GM13977 (cell line): ENCODE measurements at places on chromosomes 12 and 14.

DNA sequence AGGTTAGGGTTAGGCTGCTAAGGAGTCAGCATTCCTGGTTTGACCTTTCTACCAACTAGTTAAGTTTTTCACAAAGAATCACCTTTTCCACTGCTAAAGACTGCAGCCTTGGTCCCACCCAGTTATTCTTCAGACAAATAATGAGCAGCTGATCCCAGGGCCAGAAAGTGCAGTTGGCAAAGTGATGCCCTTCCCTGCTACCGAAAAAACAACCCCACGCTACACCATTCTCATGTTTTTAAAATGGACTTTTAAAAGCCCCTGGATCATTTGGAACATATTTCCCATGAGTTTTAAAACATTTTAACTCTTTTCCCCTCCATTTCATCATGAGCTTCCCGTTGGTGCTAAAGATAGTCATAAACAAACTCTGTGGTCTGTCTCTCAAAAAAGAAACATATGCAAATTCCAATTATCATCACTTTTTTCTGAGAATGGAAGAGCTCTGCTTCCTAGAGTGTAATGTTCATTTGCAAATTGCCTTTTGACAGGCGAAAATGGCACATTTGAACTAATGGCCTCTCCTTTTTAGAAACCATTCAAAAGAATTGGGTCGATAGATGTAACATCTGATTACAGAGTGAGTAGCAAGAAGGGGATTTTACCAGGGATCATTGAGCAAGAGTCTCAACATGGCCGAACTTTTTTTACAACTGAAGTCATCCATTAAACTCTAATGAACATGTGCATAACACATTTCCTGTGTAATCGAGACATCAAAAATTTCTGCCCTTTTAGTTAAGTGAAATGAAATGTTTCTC lies 129.3 kb upstream of the RAP1B start:
- peak; percentile 43 for DNase-seq

DNA sequence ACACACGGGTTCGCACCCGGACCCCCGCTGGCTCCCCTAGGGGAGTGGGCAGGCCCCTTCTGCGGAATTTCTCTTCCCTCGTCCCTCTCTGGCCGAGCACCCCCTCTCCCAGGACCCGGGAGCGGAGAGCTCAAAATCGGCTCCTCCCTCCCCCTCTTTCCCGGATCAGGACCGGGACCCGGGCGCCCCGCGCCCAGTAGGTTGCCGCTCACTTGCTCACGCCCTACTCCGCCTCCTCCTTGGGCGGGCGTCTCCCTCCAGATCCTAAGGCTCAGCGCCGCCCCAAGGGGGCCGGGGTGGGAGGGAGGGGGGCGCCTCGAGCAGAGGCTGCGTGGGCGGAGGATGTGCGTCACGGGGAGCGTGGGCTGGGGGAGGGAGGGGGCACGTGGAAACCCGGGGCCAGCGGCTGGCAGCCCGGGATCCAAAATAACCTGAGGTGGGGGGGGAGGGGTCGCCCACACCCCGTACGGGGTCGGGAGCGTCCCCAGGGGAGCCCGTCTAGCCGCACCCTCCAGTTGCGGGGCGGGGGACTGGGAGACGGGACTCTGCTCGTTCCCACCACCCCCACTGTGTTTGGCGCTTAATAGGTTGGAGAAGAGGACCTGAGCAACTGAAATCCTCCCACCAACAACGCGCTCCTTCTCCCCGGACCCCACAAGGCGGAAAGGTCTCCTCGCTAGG lies 1.8 kb upstream of the NAB2 start:
- peak; percentile 81 for DNase-seq

DNA sequence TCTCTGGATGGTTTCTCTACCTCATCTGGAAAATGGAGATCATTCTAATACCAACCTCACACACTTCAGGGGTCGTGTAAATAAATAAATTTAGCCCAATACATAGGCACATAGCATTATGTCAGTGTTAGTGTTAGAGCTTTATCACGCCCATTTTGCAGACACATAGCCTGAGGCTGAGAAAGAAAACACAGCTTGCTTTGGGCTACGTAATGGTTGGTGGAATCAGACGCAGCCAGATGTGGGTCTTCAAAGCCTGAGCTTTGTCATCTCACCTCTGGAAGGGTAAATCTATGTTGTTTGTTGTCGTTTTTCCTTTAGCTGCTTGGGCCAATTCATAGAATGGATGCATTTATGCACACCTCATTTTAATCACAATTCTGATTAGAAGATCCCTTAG lies 191.6 kb downstream of the RBM19 start:
- no peak for DNase-seq

GRCh38 chr12:31736472-31736871 lies 7.7 kb upstream of the AMN1 start:
- DNase-seq: no peak

GRCh38 chr12:122064780-122065588 lies 13.6 kb upstream of the MLXIP start:
- no peak for DNase-seq

DNA sequence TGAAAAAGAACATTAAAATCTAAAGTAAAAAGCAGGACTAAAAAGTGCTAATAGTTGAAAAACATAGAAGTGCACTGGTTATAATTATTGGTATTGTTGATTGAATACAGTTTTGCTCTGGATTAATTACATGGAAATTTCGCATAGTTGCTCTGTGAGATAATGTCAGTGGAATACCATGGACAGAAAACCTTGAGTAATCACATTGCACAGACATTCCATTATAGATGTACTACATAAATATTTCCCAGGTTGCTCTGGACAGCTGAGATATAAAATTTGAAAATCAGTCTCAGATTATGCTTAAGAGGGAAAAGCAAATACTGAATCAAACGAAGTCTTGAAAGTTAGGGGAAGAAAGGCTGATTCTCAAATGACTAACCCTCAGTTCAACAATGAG lies 439.3 kb upstream of the FLRT2 start:
- no peak for DNase-seq

- DNase-seq: peak; percentile 44
These were observed 154.1 kb upstream of the ATP2B1 start for GRCh38 chr12:89862511-89863445.

DNA sequence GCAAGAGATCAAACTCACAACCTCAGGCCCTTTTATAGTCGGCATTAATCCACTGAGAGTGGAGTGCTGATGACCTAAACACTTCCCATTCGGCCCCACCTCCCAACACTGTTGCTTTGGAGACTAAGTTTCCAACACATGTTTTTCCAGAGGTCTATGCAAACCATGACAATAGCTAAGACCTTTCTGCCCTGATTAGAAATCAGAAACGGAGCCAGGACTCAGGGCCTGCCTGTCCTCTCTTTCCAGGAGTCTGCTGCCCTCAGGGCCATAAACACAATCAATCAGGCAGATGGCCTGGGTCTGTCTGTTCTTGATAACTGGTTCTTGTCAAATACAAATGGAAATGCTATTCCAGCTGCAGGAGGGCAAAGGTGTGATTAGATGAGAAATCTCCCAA lies 97.2 kb upstream of the PSMC1 start:
- DNase-seq: no peak

- DNase-seq: no peak
These were observed 207.9 kb downstream of the BMP4 start for GRCh38 chr14:53748691-53749090.

DNA sequence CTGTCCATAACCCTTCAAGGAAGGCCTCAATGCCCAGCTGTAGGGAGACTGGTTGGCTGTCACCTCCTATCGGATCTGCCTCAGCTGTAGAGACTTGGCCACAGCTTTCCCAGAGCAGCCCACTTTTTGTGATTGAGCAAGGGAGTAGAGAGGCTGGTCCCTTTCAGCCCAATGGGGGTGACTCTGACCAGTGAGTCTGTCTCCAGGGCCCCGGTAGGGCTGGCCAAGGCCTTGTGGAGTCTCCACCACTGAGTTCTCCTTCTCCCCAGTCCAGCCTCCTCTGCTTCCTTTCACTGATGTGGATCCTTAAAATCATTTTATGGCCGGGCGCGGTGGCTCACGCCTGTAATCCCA lies 14.5 kb upstream of the HPD start:
- no peak for DNase-seq

DNA sequence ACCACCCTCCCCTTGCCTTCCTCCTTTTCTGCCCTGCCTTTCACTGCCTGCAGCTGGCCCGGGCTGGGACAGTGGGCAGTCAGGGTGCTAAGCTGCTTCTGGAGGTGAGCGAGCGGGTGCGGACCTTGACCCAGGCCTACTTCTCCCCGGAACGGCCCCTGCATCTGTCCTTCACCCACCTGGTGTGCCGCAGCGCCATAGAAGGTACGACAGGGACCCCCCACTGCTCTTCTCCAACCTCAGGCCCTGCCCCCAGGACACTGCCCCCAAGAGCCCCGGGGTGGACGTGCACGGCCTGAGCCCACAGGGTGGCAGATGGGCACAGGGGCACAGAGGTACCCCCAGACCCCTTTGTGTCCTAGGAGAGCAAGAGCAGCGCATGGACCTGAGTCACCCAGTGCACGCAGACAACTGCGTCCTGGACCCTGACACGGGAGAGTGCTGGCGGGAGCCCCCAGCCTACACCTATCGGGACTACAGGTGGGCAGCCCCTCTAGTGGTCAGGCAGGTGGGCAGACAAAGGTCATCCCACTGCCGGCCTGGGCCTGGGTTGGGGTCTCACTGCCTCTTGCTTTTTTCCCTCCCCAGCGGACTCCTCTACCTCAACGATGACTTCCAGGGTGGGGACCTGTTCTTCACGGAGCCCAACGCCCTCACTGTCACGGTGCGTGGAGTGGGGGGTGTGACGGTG lies 3.2 kb upstream of the GNB3 start:
- DNase-seq: no peak

DNA sequence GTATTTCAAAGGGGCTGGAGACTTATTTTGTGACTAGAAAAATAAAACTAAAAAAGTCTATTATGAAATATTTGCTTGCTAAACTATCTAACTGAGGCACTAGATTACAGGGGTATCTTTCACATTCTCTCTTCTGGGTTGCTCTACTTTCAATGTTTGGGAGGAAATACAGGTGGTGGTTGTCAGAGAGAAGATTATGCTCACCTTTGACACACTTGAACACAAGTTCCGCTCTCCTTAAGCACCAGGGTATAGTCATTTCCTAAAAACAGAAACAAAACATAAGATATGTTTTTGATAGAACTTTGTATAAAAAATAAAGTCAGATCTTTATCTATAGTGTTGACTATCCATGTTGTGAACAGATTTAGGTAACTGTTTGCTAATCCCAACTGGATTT lies 45.4 kb upstream of the FGF6 start:
- DNase-seq: no peak

DNA sequence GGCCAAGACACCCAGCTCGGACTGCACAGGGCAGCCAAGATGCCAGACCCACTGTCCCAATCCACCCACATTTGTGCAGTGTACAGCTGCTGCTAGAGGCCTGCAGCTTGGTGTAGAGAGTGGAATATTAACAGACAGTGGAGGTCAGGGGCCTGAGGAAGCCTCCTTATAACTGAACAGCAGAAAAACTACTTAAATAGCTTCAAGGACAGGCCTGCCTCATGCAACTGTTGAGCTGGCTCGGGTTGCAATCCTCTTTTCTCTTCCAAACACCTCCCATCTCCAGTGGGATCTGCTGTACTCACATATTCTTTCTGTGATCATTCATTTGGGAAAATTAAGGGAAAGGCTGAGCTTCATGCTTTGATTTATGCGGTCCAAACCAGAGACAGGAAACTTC lies 1043.2 kb upstream of the TMEM132C start:
- DNase-seq: no peak

DNA sequence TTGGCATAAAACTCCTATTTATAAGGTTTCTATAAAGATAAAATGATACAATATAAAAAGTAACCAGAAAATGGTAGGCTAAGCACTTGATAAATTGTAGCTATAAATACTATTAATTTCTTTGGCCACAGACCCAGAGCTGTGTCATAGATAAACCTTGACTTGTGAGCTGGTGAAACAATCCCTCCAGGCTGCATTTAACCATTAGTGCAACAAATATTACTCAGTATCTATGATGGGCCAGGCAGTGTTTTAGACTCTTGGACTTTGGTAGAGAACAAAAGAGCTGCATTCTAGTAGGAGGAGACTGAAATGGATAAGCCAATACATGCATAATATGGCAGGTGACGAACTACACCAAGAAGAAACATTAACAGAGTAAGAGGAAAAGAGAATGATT lies 178.1 kb downstream of the BTG1 start:
- no peak for DNase-seq

GRCh38 chr14:46490238-46490685 lies 161.3 kb downstream of the RPL10L start:
- DNase-seq: peak; percentile 12

DNA sequence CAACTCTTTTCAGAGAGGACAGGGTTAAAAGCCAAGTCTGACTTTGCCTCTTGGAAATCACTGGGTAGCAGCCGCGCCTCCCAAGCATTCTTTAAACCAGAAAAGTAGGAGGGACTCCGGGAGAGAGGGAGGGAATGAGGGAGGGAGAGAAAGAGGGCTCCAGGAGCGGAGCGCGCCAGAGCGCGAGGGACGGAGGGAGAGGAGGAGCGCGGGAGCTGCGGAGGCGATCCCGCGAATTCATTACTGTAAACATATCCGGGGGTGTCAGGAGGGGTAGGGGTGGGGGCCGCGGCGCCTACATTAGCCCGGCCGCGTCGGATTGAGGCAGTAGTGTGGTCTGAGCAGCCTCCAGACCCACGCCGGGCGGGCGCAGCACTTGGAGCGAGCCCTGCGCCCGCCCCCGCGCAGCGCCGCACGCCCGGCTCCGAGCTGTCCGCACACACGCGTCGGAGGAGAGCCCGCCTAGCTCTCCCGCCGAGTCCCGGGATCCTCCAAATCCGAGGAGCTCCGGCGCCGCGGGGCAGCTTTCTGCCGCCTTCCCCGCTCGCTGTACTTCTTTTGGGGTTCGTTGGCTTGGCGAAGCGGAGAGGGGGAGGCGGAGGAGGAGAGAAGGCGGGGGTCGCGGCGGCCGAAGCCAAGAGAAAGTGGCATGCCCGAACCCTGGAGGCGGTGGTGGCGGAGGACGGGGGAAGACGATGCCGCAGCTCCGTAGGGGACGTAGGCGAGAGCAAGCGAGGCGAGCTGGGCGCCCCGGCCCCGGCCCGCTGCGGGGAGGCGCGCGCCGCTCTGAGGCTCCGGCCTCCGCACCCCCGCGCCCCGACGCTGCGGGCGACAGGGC lies 3.3 kb downstream of the FLRT2 start:
- DNase-seq: no peak

- DNase-seq: no peak
These were observed 48.4 kb downstream of the SLC4A8 start for GRCh38 chr12:51472984-51473383.

- DNase-seq: no peak
These were observed 17.7 kb downstream of the RIN3 start for GRCh38 chr14:92531106-92531873.

GRCh38 chr14:21136024-21136423 lies 19.8 kb downstream of the OR5AU1 start:
- peak; percentile 57 for DNase-seq
